BJ (cell line): ENCODE measurements at places on chromosomes 4 and X.

- no peak for DNase-seq
These were observed 278.6 kb upstream of the GNPDA2 start for GRCh38 chr4:45004847-45005565.

DNA sequence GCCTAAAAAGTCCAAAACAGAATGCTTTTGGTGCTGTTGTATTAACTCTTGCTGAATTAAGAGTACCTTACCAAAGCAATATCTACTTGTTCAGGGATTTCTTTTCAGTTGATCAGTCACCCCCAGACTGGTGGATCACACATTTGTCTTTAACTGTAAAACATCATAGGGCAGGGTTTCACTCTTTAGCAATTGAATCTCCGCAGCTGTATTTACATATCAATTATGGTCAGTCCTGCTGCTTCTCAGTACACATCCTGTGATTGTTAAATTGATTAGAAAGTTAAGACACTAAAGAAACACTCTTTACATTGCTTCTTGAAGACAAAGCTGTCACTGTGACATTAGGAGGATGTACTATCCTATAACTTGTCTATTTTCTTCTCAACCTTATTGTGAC, 277.1 kb upstream of the ADGRL3 start:
- no peak for DNase-seq

DNA sequence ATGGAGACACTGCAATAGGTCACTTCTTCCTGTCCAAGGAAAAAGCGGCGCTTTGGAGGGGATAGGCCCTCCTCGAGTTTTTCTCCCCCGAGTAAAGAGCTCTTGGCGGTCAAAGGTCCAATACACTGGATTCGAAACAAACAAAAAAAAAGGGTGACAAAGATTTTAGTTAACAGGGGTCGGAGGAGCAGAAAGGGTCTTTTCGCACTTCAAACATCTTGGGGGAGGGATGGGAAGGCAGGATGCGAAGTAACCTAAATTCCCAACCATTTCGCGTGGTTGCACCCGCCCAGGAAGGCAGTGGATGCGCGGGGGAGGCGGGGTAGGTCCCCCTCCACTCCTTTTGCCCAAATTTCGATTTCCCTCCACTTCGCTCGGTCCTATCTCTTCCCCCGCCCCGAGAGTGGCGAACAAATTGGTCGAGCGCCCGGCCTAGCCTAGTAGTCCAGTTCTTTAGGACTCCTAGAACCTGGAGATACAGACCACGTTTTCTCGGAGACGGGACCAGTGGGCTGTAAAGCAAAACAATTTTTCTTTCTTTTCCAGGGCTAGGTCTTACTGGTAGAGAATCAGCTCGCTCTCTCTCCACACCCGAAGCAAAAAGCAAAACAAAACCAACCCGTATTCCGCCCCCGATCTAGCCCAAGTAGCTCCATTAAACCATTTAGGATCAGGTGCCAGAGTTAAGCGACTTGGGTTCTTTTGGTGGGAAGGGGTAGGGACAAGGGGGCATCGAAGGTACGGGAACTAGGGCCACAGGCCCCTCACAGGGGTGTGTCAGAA, 2.0 kb upstream of the STAG2 start:
- DNase-seq, result no peak

- DNase-seq, result no peak
These were observed 25.9 kb upstream of the HMX1 start for GRCh38 chr4:8897251-8898167.
